ENCODE measurements at places on chromosomes 4 and X.

GRCh38 chr4:125368146-125368545 is 53.4 kb downstream of the FAT4 start:
- DNase-seq, result no peak

GRCh38 chr4:48752726-48753125 is 27.4 kb downstream of the FRYL start:
- DNase-seq, result no peak

- no peak for DNase-seq
Measured at GRCh38 chr4:188175288-188175687, 36.0 kb downstream of the TRIML1 start.

DNA sequence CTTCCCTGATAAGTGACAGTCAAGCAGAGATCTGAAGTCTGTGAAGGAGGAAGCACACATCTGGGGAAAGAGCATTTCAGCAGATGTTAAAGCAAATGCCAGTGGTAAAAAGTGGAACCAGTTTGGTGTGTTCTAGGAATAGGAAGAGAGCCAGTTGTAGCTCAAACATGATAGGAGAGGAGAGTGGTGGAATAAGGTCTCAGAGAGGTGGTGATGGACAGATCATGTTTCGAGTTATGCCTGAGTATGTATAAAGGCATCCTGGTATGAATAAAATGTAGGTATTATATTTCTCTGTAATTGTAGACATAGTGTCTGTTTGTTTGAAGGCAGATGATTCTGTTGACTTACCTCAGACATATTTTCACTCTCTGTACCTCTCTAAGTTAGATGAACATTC is 89.1 kb downstream of the LARP7 start:
- DNase-seq, result no peak

DNA sequence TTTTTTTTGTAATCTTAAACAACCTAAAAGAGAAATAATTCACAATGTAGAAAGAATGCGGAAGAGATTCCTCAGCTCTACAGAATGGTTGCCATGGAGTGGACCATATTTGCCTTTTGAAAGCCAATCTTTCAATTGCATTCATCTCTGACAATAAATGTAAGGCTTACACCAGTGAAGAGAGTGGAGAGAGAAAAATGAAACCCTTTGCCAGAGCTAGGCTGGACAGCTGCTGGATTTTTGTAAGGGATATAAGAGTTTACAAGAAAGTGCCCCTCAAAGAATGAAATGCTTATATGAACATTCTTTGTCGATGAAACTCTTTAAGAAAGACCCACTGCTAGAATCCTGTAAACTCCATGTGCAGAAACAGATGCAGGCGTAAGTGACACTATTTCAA is 66.0 kb upstream of the FAT1 start:
- DNase-seq, result no peak

DNA sequence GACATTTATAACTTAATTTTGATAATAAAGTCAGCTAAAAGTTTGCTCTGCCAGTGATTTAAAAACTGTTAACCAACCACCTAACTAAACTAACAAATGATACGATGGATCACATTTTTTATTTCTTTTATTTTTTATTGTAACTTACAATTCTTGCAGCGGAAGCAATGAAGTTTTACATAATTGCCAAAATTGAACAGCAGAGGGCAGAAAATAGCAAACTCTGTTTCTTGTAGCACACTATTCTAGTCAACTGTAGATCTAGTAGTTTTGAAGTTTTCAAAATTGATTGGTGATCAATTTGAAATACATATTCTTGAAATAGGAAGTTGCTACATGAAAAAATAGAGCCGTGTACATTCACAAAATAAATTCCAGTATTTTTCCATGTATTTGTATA is 2.8 kb upstream of the GRIA2 start:
- DNase-seq, result peak; percentile 18

All from LoVo (cell line).